Activated CD4-positive, alpha-beta T cell treated with anti-CD3 and anti-CD28 coated beads, Interleukin-2, amount 10 ng/mL, durations not matched to agents 7 days and 5 days (primary cell): ENCODE measurements at places on chromosomes 11 and 22.

DNA sequence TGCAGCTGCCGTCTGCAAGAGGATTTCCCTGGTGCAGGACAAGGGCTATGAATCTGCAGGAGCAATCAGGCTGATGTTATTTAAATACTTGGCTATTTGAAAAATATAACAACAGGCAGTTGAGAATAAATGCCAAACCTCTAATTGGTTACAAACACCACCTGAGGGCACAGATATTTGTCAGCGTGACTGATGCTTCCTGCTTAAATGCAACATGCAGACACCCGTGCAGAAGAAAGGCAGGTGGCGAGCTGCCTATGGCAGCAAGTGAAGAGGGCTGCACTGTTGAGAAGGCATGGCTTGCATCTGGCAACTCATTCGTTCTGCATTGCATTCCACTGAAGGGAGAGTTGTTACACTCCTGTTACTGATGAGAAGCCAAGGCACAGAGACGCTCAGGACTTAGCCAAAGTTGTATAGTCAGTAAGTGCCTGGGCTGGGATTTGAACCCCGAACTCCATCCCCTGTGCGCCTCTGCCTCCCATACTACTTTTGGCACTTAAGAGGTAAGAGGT is 350.6 kb downstream of the TENM4 start:
- no peak for DNase-seq

GRCh38 chr22:46584081-46584921 is 35.9 kb upstream of the GRAMD4 start:
- no peak for DNase-seq

- no peak for DNase-seq
Observed at GRCh38 chr22:16854631-16855030, 29.4 kb upstream of the XKR3 start.

- DNase-seq: peak; percentile 76
Observed at GRCh38 chr11:33893711-33894397, 2.0 kb upstream of the LMO2 start.

DNA sequence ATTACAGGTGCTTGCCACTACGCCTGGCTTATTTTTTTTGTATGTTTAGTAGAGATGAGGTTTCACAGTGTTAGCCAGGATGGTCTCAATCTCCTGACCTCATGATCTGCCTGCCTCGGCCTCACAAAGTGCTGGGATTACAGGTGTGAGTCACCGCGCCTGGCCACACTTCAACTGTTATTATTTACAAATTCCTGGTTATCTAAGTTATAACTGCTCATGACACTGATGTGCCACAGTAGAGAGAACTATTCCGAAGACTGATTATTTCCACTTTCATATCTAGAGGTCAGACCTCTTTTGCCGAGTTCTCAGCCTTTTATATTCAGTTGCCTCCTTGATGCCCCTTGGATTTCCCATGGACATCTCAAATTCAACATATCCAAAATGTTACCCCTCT is 3.9 kb upstream of the NUP160 start:
- no peak for DNase-seq

DNA sequence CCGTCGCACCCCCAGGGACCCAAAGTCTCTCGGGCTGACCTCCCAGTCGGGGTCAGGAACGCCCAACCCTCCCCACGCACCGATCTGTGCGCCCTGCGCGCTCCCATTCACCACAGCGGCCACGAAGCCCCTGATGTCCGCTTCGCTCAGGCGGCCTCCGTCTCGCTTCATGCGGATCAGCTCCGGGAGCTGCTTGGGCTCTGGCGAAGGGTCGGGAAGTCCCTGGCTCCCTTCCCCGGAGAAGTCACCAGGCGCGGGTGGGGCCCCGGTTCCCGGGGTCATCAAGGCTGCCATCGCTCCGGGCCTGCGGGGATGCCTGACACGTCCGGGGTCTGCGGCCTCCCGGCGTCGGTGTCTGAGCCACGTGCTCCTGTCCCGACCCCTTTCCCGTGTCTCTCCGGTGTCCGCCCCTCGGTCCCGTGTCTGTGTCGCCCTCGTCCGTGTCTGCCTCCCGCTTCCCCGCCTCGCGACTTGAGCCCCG is 356 bp downstream of the TYMP start:
- no peak for DNase-seq

DNA sequence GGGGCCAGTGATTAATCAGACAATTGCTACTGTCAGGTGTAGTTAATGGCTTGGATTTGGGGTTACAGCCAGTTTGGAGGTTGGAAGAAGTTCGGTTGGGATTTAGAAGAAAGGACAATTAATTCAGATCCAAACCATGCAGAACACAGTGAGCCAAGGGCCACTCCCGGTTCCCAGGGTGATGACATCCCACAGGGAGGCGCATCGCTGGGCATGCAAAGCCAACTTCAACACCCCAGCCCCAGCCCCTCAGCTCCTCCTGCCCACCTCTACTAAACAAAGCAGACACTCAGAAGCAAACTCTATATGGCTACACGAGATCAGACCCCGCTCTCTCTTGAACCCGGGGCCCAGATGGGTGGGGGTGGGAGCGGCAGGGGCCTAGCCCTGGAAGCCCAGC is 10.2 kb downstream of the MB start:
- no peak for DNase-seq

DNA sequence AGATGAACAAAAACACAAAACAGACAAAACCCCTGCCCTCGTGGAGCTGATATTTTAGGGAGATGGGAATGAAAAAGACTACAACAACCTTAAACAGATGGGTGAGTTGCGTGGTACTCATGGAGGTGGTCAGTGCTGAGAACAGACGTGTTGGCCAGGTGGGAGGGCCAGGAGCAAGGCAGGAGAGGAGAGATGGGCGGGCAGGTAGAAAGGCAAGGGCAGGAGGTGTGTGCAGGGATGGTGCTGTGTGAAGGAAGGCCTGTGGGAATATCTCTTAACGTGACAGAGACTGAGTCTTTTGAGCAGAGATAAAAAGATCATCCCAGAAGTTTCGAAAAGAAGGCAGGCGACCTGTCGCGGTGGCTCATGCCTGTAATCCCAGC is 7.0 kb downstream of the GAL start:
- no peak for DNase-seq

DNA sequence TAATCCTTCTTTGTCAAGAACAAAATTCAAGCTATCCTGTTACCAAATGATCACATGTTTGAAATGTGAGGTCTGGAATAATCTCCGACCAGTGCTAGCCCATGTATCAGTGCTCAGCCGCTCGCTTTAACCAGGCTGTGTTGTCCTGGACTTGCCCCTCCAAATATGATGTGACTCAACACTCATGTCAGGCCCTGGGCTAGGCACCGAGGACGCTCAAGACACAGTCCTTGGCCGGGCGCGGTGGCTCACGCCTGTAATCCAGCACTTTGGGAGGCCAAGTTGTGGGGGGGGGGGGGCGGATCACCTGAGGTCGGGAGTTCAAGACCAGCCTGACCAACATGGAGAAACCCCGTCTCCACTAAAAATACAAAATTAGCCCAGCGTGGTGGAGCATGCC is 54.1 kb upstream of the WNT7B start:
- no peak for DNase-seq

DNA sequence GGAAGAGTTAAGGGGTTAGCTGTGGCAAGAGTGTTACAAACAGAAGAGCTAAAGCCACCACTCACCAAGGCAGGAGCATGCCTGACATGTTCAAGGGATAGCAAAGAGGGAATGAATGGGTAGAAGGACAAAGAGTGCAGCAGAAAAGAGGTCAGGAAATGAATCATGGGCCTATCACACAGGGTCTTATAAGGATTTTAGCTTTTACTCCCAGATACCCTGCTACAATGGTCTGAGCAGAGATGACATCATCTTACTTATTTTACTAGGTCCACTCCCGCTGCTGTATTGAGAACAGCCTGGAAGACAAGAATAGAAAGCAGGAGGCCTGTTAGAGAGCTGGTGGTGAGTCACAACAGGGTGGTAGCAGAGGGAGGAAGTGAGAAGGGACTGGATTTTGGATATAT is 9.8 kb downstream of the TRAF6 start:
- DNase-seq: no peak

DNA sequence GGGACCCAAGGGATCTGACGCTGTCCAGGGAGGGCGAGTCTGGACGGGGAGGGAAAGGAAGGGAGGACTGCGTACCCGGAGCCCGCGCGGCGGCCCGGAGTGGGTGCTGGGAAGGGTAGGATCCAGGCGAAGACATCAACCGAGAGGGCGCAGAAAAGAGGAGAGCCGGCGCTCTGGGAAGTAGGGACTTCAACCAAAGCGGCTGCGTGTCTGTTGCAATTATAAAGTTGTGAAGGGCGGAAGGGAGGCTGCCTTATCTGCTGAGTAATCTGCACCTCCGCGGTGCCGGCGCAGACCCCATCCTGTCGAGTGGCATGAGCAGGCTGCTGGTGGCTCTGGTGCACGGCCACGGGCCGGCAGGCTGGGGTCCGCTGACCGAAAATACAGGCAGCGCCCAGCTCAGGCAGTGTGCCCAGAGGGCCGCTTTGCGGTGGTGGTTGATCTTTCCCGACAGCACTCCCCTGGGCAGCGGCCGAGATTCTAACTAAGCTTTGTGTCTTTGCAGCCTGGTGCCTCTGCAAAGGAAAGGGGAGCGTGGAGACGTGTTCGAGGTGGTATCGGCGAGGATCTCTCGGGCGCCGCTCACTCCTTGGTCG is 978 bp downstream of the C11orf87 start:
- no peak for DNase-seq

GRCh38 chr11:73366953-73367352 is 9.2 kb upstream of the RELT start:
- DNase-seq: no peak

- DNase-seq: no peak
Observed at GRCh38 chr11:115699733-115700132, 195.5 kb upstream of the CADM1 start.

GRCh38 chr11:94832604-94833235 is 64.6 kb downstream of the AMOTL1 start:
- DNase-seq: no peak

DNA sequence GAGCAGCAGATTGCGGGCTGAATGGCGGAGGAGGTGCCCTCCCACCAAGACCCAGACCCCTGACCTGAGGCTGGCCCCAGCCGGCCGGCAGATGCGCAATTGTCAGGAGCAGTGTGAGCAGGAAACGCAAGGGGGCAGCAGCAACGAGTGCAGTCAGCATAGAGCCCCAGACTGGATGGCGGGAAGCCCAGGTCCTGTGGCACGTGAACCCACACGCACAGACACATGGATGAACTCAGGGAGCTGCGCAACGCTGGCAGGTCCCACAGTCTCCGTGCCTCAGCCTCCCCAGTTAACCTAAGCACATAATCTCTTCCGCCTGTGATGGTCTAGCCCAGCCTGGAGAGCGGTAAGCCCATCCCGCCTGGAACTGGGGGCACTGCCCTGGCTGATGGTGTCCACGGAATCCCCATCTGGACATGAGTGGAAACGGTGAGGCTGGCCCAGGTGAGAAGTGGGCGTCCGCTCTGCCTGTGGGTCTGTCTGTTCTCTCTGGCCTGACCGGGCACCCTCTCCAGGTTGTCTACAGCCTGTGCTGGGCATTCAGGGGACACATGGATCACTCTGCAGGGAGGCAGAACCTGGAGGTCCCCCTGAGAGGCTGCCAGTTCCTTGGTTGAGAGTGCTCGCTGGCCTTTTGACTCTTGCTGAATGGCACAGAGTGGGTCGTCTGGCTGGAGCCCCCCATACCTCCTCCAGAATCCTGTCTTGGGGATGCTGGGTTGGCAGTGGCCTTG is 626 bp upstream of the TBX10 start:
- peak; percentile 66 for DNase-seq
